ENCODE measurements at places on chromosomes 5 and 9.

DNA sequence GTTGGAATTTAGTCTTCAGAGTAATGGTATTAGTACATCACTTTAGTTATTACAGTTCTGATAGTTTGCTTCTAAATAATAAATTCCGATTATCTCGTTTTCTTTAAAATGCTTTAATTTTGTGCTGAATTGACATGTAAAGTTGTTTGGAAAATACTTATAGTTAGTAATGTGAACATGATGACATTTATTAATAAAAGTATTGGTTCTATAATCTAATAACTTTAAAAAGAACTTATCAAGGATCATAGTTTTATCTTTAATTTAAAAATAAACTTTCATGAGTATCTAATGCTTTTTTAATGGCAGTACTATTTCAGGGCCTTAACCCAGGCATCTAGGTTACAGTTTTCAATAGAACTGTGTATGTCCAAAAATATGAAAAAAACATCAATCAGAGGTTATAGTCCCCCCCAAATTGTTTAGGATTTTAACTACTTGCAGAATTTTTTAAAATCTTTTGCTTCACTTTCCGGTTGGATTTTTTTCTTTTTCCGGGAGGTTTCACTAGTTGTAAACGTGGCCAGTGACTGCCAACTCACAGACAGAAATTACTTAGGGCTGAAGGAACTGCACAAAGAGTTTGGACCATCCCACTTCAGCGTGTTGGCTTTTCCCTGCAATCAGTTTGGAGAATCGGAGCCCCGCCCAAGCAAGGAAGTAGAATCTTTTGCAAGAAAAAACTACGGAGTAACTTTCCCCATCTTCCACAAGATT, 680 bp downstream of the GPX8 start:
- DNase-seq, result no peak

DNA sequence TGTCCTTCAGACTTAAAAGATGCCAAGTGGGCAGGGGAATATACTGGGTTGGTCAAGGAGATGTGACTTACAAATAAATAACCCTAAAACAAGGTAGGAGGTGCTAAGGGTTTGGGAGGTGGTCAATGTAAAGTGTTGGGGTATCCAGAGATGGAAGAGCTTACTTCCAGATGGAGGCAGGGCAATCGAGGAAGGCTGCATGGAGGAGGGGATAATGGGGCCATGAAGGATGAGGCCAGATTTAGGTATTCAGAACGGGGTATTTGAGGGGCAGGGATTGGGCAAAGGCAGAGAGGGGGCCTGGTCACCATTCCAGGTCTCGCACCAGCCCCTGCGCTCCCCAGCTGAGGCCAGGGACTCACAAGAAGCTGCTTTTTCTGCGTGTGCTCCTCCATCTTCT, 57.9 kb upstream of the FBXW11 start:
- DNase-seq, result no peak

GRCh38 chr5:146001544-146002190, 65.3 kb downstream of the SH3RF2 start:
- DNase-seq, result no peak

- no peak for DNase-seq
Observed at GRCh38 chr9:72394066-72394465, 29.1 kb upstream of the ZFAND5 start.

DNA sequence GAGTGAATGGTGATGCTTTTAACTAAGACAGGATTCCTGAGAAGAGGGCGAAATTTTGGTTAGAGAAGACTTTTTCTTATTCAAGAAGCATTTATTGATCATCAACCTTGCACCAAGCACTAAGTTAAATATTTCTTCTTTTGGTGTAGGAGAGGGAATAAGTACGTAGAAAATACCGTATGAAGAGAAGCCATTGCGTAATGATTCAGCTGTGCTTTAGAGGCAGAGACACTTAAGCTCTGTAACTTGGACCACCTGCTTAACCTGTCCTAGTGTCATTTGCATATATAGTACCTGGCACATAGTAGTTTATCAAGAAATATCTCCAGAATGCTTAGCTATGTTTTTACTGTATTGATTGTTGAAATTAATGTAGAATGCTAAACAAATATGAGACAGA, 430.9 kb upstream of the ZNF608 start:
- DNase-seq, result no peak

GRCh38 chr5:134504629-134505300, 20.7 kb upstream of the JADE2 start:
- DNase-seq, result no peak

DNA sequence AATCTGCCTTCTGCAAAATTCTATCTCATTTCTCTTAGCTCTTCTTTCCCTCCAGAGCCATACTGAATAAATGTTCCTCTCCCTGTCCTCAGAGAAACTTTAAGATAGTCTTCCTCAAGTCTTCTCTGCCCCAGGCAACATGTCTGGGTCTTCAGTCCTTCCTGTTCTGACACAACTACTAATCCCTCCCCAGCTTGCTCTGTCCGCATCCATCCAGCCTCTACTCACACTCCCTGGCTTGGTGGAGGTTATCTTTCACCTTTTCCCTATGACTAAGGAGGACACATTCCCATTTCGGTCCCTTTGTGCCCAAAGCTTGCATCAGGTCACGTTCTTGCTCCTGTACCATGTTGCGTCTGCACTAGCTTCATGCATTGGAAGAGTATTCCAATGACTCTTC, 143.3 kb downstream of the TTLL11 start:
- DNase-seq, result no peak

GRCh38 chr5:83118471-83118870, 41.1 kb downstream of the XRCC4 start:
- no peak for DNase-seq

DNA sequence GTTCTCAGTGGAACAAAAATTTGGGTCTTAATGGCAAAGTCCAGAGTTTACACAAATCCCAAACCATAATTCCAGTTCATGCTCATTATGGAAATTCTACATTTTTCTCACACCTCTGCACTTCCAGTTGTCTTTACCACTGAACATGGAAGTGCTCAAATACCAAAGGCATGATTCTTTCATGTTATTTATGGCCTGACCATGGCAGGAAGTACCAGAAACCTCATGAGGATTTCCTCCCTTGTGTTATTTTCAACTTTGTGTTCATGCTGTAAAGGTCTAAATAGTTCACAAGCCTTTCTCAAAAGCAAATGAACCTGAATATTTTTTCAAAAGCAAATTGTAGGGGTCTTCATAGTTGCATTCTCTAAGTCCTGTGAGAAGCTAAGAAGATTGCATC, 82.0 kb upstream of the ITGA1 start:
- DNase-seq, result no peak

- DNase-seq, result no peak
Observed at GRCh38 chr9:4366591-4367330, 66.9 kb upstream of the GLIS3 start.

Measured in activated T-helper 1 cell treated with Interleukin-2 at 50 U/mL for 16 hours (primary cell).